ENCODE measurements at places on chromosomes 12 and 14.

DNA sequence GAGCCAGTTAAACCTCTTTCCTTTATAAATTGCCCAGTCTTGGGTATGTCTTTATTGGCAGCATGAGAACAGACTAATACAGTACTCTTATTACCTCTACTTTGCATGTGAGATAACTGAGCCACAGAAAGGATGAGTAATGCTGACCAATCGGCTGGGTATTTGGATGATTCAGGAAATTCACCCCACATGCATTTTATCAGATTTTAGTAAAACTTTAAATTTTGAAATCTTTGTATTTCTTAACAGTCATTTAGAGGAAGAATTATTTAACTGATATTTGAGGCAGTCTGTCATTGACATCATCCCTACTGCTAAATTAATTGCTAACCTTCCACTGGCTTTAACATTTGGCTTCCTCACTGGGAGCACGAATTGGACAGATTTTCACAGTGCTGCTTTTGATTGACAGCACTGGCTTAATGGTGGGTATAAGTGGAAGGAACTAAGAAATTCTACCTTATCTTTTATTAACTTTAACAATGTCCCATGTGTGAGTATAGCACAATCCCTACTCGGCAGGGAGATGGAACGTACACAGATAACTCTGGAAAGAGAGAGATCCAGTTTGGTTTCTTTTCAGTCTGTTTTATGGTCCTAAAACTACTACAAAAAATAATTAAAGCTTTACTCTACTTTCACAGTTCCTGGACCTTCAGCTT, 261.0 kb downstream of the DACT1 start:
- DNase-seq = no peak

- no peak for DNase-seq
Measured at GRCh38 chr12:109997393-109997792, 1.2 kb upstream of the GIT2 start.

DNA sequence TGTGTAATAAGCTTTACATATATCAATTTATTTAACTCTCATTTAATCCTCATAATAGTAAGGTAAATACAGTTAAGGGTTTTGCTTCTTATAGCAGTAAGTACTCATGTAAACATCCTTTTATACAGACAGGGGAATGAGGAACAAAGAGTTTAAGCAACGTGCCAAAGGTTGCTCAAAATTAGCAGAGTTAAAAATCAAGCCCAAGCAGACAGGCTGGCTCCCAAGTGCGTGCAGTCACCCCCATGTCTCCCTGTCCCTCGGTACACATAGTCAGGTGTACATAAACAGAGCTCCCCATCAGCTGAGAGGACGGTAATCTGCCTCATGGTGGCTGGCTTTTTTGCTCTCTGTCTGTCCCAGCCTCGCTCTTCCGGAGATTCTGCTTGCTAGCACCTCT, 126.4 kb downstream of the DERA start:
- no peak for DNase-seq

GRCh38 chr12:89490922-89491321, 33.7 kb downstream of the GALNT4 start:
- no peak for DNase-seq

- no peak for DNase-seq
Measured at GRCh38 chr12:132406493-132407450, 77.4 kb upstream of the GALNT9 start.

DNA sequence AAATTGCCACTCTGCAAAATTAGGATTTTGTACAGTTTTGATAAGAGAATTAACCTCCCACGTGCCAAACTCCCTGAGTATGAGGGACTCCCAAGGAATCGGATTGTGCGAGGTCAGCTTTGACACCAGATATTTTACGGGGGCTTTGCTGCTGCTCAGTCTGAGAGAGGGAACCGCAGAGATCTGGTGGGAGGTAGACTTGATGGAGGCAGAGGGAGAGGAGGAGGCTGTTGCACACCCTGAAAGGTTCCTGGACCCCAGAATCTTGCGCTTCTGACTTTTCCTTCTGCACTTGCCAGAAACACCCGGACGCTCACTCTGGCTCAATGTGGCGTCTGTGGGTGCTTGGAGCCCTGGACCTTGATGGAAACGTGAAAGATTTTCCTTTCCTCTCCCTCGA, 83.9 kb downstream of the PAPOLA start:
- no peak for DNase-seq

DNA sequence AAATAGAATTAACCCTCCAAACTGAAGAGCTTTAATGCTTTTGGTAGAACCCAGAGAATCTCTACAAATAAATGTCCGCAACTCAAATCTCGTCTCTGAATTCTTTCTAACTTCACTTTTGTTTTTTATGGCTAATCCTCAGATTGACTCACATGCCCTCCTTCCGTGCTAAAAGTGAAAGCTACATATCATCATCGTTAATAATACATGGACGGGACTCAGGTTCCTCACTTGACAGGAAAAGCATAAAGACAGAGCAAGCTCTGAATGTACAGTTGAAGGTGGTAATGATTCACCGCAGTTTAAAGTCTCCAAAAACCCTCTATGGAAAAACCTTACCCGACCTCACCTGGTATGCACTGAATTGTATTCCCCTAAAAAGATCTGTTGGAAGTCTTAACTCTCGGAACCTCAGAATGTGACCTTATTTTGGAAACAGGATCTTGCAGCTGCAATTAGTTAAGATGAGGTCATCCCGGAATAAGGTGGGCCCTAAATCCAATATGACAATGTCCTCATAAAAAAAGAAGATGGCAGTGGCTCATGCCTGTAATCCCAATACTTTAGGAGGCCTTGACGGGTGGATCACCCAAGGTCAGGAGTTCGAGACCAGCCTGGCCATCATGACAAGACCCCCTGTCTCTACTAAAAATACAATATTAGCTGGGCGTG, 147.4 kb upstream of the FOXN3 start:
- DNase-seq = no peak
